ENCODE measurements at places on chromosomes 13 and 19.

DNA sequence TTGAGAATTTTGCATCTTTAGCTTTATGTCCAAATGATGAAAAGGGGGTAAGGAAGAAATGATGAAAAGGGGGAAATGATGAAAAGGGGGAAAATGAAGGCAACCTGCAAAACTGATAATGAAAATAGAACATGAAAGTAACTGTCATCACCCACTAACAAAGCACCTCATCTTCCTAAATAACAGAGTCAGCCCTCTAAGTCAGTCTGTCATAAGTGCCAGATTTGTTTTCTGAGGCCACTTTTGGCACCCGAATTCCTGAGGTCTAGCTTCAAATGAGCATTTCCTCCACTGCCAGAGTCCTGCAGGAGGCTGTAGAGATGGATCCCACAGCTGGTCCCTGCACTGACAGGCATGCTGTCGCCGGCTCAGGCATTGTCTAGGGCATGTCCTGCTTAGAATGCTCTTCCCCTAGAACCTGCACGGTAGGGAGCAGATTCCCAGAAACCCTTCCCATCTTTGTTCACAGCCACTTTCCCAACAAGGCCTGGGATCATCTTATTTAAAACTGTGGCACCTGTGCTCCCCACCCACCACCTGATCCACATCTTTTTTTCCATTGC, 25.3 kb downstream of the RAP2A start:
- DNase-seq = no peak

GRCh38 chr19:12865746-12866415, 15.4 kb downstream of the DNASE2 start:
- no peak for DNase-seq

DNA sequence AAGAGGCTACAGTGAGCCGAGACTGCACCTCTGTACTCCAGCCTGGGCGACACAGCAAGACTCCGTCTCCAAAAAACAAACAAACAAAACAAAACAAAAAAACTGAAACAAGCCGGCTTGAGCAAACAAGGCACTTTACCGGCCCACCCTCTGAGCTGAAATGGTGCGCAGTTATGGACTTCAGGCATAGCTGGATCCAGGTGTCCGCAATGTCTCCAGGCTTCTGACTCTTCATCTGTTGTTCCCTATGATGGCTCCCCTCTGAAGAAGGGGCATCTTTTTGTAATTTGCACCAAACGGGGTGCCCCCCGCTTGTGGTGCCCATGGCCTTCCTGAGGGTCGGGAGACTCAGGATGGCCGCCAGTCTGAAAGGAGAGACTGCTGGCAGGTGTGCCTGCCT, 6.2 kb downstream of the C2CD4C start:
- DNase-seq = no peak

DNA sequence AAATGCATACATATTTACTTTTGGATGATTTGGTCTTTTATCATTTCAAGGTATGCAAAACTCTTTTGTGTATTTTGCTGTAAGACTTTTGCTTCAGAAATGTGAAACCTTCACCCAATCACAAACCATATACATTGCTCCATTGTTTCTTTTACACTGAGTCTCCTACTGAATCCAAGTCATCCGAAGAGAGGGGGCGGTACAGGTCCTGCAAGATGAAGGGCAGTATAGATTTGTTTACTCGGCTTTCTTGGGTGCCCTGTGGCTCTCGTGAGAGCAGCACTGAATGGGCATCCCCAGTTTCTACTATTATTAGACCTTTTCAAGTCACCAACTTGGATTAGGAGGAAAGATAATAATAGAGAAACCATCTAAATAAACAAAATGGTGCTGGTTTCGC, 280.6 kb downstream of the DCLK1 start:
- no peak for DNase-seq

DNA sequence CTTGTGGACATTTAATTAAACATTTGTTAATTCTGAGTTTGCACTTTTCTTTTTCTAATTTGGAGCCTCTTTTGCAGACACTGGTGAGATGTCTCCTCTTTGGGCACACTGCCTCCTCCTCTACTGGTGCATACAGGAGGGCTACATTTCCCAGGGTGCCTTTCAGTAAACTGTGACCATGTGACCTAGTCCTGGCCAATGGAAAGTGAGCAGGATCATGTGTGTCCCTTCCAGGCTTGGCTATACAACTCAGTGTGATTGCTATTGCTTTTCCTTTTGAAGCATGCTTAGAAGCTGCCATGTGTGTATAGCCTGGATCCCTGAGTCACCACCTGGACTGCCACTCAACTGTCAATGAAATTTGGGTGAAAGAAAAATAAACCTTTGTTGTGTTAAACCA, 4.5 kb downstream of the IZUMO2 start:
- no peak for DNase-seq

DNA sequence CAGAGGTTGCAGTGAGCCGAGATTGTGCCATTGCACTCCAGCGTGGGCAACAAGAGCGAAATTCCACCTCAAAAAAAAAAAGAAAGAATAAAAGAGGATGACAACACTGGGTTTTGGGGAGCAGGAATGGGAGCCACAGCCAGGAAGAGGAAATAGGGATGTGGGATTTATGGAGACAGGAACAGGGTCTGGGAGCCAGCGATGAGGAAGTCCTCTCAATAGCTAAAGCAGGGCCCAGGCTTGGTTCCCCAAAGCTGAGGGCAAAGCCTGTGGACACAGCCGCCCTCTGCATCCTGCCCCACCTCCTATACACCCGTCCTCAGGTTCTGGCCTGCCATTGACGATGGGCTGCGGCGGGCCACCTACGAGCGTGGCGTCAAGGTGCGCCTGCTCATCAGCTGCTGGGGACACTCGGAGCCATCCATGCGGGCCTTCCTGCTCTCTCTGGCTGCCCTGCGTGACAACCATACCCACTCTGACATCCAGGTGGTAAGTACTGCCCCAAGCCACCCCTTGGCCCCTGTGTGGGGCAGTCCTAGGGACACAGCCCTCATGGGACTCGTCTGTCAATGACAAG, 13.6 kb downstream of the HIPK4 start:
- DNase-seq = no peak

DNA sequence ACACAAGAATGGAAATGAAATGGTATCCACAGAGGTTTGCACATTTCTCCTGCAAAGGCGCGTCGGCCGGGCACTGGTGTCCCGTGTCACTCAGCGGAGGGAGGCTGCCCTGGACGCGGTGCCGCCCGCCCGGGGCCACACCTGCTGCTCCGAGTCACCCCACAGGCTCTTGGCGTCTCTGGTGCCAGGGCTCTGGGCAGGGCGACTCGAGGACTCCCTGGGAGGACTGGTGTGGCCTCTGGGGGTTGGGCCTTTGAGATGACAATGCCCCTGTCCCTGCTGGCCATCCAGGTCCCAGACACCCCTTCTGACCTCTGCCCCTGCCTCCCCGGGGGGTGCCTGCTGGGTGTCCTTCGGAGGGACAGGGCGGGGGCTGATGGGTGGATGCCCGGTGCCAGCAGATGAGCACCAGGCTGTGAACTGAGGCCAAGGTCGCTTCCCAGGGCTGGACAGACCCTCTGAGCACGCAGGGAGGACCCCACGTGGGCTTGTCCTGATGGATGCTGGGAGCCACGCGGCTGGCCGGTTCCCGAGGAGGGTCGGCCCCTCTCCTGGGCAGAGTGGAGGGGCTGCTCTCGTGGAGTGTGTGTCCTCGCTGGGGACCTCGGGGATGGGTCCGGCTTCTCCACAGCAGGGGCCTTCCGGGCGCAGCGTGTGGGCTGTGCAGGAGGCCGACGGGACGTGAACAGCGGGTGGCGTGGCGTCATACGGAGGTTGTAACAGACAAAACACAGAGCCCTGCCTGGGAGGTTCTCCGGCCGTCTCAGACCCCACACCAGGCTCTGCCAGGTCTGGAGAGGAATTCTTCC, 4.7 kb upstream of the CACTIN start:
- no peak for DNase-seq

GRCh38 chr13:22320991-22321390, 650.1 kb downstream of the FGF9 start:
- no peak for DNase-seq

GRCh38 chr13:43389983-43390382, 366.6 kb downstream of the DNAJC15 start:
- no peak for DNase-seq

DNA sequence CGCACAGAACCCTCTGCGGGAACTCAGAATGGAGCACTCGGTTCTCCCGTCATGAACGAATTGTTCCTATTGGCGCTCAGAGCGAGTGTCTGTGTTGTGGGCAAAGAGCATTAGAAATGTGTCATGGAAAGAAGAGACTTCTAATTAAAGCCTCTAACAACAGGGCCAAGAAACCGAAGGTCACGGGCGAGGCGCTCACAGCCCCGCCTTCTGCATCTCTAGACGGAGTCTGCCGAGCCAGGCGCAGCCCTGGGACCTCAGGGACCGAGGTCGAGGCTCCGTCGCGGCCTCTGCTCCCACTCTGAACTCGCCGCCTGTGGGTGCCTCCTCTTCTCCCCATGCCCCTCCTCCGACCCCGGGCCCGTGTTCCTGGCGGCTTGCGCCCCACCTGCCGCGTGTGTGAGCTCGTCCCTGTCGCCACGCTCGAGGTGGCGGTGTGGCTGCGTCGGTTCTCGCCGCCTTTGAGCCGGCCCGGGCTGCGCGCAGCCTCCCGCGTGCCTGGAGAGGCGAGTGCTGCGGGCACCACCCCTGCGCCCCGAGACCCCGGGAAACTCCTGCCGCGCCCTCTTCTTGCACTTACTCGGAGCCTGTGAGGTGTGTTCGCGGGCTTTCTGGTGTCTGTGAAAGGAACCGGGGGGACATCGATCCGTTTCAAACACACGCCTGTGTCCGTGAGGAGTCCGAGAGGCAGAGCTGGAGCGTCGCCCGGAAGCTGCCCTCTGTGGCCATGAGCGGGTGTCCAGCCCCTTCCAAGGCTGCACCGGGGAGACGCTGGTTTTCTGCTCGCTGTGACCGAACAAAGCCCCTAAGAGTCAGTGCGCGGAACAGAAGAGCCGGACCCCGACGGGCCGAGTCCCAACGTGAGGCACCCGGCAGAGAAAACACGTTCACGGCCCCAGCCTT, 45.4 kb upstream of the SPACA7 start:
- no peak for DNase-seq

GRCh38 chr19:38032951-38033350, 125.9 kb downstream of the SIPA1L3 start:
- no peak for DNase-seq

GRCh38 chr13:103044056-103044455, 22.2 kb downstream of the SLC10A2 start:
- DNase-seq = no peak

- DNase-seq = no peak
Observed at GRCh38 chr19:31548941-31549340, 199.7 kb upstream of the TSHZ3 start.

GRCh38 chr19:19911150-19911549, 10.4 kb downstream of the ZNF93 start:
- DNase-seq = no peak

DNA sequence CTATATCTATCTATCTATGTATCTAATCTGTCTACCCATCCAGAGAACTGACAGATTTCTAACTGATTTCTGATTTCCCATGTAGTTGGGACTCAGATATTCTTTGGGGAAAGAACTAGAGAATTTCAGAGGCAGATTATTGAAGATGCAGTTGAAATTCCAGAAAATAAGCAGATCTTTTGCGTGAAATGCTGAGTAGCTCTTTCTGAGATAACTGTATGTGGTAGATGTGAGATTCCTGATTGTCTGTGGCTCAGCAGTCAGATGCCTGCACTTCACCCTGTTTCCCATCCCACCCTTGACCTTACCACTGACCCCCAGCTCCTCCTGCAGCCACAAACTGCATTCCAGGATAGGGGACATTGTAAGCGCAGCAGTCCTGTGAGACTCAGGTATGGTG, 61.5 kb downstream of the DGKH start:
- no peak for DNase-seq

GRCh38 chr19:31352782-31353651, 3.8 kb upstream of the TSHZ3 start:
- DNase-seq = no peak

GRCh38 chr13:31322026-31322425, 122.3 kb downstream of the B3GLCT start:
- no peak for DNase-seq

- no peak for DNase-seq
Observed at GRCh38 chr13:96473526-96474180, 383.7 kb downstream of the HS6ST3 start.

DNA sequence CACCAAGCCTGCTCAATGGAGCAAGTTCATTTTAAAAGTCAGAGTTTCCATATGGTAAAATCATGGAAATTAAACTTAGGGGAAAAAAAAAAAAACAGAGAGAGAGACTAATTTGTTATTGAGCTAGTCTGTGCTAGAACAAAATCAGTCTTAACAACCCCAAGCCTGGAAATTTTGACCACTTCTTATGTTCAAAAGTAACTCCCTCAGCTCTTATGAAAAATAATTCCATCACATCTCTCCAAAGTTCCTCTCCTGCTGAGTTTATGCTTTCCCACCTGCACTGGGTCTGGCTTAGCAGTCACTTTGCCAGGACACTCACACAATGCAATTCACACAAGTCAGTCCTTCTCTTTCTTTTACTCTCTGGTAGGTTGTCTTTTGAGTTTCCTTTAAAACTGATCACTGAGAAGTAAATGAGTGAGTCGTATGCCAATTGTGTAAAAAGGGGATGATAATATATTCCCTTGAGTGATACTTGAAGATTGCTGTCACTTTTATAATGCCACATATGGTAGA, 92.6 kb downstream of the ENOX1 start:
- no peak for DNase-seq

- no peak for DNase-seq
Observed at GRCh38 chr19:51751655-51752054, at the start of gene FPR1. Gene FPR1, minus strand, starts transcription at chr19:51751878. Its CDS starts 4,884 bp downstream, at chr19:51746994.

DNA sequence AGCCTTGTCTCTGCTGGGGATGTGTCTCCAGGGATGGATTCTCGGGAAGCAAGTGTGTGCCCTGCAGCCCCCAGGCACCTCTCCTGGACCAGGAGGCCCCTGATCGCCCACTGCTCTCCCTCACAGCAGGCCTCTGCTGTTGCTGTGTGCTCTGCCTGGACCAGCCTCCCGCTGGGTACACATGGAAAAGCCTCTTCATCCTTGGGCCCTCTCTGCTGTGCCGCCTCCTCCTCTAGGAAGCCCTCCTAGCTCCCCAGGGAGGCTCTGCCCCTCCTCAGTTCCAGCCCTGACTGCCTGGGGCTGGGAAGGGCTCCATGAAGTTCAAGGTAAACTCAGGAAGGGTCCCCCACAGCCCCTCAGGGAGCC, 12.0 kb downstream of the NDUFA11 start:
- no peak for DNase-seq

GRCh38 chr13:92573467-92574057, 653.0 kb upstream of the GPC6 start:
- no peak for DNase-seq

- DNase-seq = no peak
Observed at GRCh38 chr19:19083413-19084178, 19.8 kb downstream of the SLC25A42 start.

Data from activated CD8-positive, alpha-beta memory T cell treated with anti-CD3 and anti-CD28 coated beads, Interleukin-2, amount 50 U/mL, for 48 hours (primary cell).